A549 treated with dexamethasone at 1 μM for 4 hours (cell line): ENCODE measurements at places on chromosomes 1 and 21. TPM values are rescaled to one million over a fixed set of nuclear protein-coding genes. Genes with fewer than 3 reads are reported as not detected.

MCOLN3 gene
- 2.8 to 3.8 TPM (median 3.4 TPM) in 5 replicates for total RNA-seq

LCE1C gene
- total RNA-seq = 0.14 TPM in 1 of 5 replicates, not detected in the others

SRGAP2B gene
- total RNA-seq = 13.3 to 23.2 TPM (median 19.9 TPM) in 5 replicates

MX2 gene
- 0.06 to 0.14 TPM (median 0.14 TPM) in 3 of 5 replicates, not detected in the others for total RNA-seq

FCER1G gene
- total RNA-seq = 0.23 to 0.34 TPM (median 0.25 TPM) in 3 of 5 replicates, not detected in the others

CHIA gene
- total RNA-seq = not detected in 5 replicates

TTLL7 gene
- total RNA-seq = 2.1 to 3.8 TPM (median 3.6 TPM) in 5 replicates

GBP3 gene
- 0.93 to 1.0 TPM (median 1.0 TPM) in 5 replicates for total RNA-seq

HPDL gene
- total RNA-seq = 2.7 to 3.5 TPM (median 3.2 TPM) in 5 replicates

SLAMF6 gene
- not detected in 5 replicates for total RNA-seq

GPR153 gene
- total RNA-seq = 4.0 to 6.7 TPM (median 6.0 TPM) in 5 replicates

GUCA2B gene
- total RNA-seq = 0.20 to 0.37 TPM (median 0.23 TPM) in 3 of 5 replicates, not detected in the others

SPATA1 gene
- 0.53 to 1.7 TPM (median 1.1 TPM) in 5 replicates for total RNA-seq

NPR1 gene
- 1.6 to 3.2 TPM (median 2.3 TPM) in 5 replicates for total RNA-seq

LPAR3 gene
- total RNA-seq = 0.33 to 0.51 TPM (median 0.39 TPM) in 5 replicates

SPRR1A gene
- total RNA-seq = not detected in 5 replicates

ERICH3 gene
- total RNA-seq = not detected in 5 replicates

PPT1 gene
- 64.6 to 70.6 TPM (median 66.3 TPM) in 5 replicates for total RNA-seq

TRNAU1AP gene
- total RNA-seq = 21.1 to 25.4 TPM (median 22.8 TPM) in 5 replicates

SNAPIN gene
- 55.1 to 60.1 TPM (median 56.8 TPM) in 5 replicates for total RNA-seq

SPRR2F gene
- not detected in 5 replicates for total RNA-seq

LCE7A gene
- total RNA-seq = not detected in 5 replicates

IVL gene
- total RNA-seq = 0.05 to 0.12 TPM (median 0.09 TPM) in 5 replicates

AGBL4 gene
- total RNA-seq = not detected in 5 replicates

APOBEC4 gene
- not detected in 5 replicates for total RNA-seq

ELAPOR1 gene
- 0.26 to 0.75 TPM (median 0.33 TPM) in 5 replicates for total RNA-seq

ST6GALNAC3 gene
- total RNA-seq = 0.21 to 1.1 TPM (median 0.64 TPM) in 5 replicates

GBP7 gene
- total RNA-seq = not detected in 5 replicates

PLA2G4A gene
- total RNA-seq = 8.8 to 12.1 TPM (median 9.4 TPM) in 5 replicates

LRRC3 gene
- total RNA-seq = 1.7 to 2.5 TPM (median 2.4 TPM) in 5 replicates

ZNF678 gene
- 1.2 to 1.7 TPM (median 1.6 TPM) in 5 replicates for total RNA-seq
